ENCODE measurements at places on chromosomes 16 and 17.

DNA sequence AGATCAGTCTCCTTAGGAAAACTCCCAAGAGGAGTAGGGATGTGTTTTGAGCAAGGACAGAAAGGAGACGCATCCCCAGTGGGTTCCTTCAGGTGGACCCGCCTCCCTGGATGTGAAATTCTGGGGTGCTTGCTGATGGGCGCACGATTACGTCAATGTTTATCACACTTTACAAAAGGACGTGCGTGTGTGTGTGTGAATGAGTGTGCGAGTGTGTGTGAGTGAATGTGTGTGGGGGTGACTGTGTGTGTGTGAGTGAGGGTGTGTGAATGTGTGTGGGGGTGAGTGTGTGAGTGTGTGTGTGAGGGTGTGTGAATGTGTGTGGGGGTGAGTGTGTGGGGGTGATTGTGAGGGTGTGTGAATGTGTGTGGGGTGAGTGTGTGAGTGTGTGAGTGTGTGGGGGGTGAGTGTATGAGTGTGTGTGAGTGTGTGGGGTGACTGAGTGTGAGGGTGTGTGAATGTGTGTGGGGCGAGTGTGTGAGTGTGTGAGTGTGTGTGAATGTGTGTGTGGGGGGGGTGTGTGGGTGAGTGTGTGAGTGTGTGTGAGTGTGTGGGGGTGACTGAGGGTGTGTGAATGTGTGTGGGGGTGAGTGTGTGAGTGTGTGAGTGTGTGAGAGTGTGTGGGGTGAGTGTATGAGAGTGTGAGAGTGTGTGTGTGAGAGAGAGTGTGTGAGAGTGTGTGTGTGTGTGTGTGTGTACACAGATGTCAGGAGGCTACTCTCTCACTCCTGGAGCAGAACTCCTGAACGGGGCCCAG lies 4.1 kb upstream of the TRARG1 start:
- DNase-seq, result no peak

DNA sequence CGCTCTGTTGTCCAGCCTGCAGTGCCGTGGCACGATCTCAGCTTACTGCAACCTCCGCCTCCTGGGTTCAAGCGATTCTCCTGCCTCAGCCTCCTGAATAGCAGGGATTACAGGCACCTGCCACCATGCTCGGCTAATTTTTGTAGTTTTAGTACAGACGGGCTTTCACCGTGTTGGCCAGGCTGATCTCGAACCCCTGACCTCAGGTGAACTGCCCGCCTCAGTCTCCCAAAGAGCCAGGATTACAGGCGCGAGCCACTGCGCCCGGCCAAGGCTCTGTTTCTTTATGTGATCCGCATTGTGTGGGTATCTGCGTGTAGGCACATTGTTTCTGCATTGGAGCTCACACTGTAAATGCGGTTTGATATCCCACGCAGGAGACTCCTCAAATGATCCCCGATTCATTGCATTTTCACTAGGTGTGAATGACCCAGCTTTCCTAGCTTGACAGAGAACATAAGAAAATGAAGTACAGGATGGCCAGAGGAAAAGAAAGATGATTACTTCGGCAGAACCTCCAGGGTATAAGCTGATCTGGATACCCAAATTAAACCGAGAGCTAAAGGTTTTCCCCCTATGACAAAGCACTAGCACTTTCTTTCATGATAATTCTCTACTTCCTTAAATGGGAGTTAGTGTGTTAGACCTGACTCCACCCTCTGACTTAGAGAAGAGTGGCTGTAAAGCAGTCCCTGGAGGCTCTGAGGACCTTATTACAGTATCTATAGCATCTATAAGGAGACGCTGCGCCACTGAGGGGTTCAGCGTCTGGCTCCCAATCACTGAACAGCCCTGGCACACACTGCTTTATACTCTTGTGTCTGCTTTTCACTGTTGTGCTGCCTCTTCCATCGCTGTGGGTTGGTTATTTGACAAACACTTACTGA lies 17.3 kb downstream of the COTL1 start:
- no peak for DNase-seq

DNA sequence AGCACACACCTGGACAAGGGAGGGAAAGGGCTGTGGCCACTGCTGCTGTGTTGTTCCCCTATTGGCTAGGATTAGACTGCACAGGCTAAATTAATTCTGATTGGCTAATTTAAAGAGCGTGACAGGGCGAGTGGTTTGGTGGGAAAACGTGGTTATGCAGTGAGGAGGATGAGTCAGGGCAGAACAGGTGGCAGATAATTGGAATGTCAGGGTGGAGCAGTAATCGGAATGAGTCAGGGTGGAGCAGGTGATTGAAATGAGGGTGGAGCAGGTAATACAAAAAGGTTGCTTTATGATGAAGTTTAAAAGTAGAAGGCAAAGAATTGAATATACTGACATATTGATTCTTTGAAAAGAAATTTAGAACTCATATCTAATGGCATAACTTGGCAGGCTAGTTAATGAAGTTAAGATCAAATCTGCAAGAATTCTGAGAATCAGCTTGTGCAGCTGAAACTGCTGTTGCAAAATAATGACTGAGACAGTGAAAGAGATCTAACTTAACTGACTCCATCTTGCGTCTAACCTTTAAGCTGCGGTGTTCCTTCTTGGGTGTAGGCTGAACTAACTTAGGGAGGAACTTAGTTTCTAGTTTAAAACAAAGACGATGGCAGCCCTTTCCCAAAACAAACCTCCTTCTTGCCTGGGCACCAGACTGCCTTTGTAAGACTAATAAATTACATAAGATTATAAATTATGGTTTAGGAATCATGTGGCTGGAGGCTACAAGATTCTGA lies 174.3 kb downstream of the UTP18 start:
- DNase-seq, result no peak

- peak; percentile 62 for DNase-seq
These were observed 62.0 kb upstream of the CRHR1 start for GRCh38 chr17:45722161-45722560.

- no peak for DNase-seq
These were observed 2.1 kb downstream of the CFAP20 start for GRCh38 chr16:58127033-58127556.

DNA sequence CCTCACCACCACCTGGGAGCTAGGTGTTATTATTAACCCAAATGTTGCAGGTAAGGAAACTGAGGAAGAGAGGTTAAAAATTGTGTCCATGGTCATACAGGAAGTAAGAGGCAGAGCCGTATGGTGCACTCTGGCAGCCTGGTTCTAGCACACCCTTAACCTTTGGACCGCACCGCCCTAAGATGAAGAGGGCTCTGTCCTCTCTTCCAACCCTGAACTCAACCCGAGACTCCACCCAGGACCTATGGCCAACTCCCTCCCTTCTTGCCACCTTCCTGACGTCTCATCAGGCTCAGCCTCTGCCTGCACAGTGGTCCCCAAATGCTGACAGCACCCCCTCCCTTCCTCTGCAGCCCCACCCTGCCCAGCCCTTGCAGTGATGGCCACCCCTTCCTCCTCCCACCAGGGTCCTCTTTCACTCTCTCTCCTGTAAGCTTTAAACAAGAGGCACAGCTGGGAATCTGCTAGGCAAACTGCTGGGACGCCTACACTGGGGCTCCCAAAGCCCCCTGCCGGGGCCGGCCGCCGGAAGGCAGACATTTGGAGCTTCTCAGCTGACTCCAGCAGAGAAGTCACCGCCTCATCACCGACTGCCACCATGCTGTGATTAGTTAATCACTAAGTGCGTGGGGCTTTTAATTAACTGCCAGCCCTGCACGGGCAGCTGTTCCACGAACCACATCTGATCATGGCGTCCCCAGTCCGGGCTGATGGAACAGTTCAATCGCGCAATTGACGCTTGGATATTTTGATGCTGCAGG lies 16.7 kb upstream of the C16orf78 start:
- DNase-seq, result no peak

GRCh38 chr16:77399066-77399465 lies 35.8 kb downstream of the ADAMTS18 start:
- no peak for DNase-seq

- DNase-seq, result no peak
These were observed 46.5 kb downstream of the MAP1LC3B start for GRCh38 chr16:87438611-87438985.

DNA sequence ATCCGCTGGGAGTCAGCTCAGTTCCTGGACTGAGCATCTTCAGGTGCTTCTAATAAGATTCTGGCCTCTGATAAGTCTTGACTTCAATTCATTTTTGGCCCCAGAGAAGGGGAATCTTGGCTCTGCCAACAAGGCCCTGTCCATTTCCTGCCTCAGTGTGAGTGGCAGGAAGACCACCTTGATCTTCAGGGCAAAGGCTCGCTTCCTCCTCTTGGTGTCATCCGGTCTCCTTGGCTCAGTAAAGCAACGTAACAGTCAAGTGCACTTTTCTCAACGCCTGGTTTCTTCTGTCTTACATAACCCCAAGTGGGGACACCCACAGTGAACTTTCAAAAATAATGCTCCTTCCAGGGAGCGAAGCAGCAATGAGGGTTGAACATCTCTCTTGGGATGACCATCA lies 169.8 kb downstream of the PRKCB start:
- DNase-seq, result no peak

DNA sequence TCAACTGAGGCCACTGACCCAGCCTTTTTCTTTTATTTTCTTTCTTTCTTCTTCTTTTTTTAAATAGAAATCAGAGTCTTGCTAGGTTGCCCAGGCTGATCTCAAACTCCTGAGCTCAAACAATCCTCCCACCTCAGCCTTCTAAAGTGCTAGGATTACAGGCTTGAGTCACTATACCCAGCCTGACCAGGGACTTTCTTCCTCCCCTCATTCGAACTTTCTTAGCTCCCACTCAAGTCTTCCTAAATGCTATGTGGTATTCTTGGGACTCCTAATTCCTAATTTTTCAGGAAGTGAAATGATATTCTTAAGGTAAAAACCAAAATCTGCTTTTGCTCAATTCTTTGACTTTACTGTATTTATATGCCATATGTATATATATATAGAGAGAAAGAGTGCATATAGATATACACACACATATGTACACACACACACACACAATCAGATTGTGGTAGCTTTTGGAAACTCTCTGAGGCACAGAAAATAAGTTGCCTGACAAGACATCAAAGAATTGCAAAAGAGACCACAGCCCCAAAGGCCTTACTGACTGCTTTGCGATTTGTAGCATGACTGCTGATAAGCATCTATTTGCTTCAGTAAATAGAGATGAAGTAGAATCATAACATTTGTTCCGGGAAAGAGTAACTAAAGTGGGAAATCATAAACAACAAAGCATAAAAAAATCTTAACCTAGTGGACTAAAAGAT lies 9.5 kb upstream of the AMZ2 start:
- no peak for DNase-seq

- no peak for DNase-seq
These were observed 339.4 kb downstream of the CDH11 start for GRCh38 chr16:64782484-64782883.

DNA sequence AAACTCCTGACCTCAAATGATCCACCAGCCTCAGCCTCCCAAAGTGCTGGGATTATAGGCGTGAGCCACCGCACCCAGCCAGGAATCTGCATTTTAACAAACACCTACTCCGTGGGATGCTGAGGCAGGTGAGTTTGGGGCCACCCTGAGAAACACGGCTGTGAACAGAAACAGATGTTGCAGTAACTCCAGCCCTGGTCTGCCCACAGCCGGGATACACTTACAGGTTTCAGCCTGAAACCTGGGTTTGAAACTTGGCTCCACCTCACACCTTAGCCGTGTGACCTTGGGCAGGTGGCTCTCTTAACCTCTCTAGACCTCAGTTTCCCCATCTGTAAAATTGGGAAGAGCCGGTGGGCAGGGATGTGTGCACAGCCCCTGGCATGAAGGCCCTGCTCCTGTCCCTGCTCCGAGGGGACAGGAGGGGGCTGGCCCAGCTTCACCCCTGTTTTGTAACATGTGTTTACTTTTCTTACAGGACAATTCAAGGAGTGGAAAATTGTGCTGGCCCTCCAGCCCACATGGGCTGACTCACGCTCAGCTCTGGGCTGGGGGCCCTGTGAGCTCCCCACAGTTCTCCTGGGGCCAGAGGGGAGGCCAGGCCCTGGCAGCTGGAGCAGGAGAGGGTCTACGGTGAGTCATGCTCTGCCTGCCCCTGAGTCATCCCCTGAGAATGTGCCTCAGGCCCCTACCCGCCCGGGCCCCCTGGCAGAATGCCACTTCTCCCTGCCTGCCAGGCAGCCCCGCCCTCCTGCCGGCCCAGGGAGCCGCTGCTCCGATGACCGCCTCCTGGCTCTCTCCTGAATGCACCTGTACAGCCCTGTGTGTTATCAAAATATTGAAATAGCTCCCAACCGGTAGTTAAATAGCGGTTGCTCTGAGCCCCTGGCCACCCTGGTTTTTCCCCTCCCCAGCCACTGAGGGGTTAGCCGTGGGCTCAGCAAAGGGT lies 7.7 kb upstream of the PPL start:
- peak; percentile 99 for DNase-seq

DNA sequence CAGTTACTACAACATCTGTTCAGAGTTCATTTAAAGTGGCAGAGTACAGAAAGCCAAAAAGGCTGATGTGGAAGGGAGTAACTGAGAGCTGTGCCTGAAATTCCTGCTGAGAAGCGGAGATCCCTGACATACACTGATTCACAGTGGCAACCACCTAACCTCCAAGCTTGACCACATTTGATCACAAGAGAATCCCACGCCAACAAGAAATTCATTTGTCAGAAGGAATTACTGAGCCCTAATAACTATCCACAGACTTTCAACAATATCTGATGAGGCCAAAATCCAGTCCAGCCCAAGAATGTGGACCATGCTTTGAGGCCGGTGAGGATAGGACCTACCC lies 168.5 kb upstream of the RPH3AL start:
- DNase-seq, result no peak

- no peak for DNase-seq
These were observed 100.5 kb downstream of the SMG6 start for GRCh38 chr17:2202996-2203575.

- no peak for DNase-seq
These were observed 544.5 kb downstream of the NPIPA7 start for GRCh38 chr16:16923479-16923878.

DNA sequence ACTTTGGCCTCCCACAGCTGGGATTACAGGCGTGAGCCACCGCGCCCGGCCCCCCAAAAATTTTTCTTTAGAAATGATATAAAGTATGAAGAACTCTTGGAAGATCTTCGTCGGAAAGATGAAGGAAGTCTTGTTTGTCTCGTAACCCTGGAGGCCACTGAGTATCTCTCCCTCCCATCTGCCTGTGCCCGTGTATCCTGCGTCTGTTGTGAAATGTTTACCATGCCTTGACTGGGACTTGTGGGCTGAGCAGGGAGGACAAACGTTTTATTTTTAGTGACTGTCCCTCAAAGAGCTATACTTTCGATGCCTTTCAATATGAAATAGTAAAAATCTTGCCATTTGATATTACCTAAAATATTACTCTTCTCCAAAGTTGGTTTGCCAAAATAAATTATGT lies 121.2 kb downstream of the RPTOR start:
- DNase-seq, result no peak

DNA sequence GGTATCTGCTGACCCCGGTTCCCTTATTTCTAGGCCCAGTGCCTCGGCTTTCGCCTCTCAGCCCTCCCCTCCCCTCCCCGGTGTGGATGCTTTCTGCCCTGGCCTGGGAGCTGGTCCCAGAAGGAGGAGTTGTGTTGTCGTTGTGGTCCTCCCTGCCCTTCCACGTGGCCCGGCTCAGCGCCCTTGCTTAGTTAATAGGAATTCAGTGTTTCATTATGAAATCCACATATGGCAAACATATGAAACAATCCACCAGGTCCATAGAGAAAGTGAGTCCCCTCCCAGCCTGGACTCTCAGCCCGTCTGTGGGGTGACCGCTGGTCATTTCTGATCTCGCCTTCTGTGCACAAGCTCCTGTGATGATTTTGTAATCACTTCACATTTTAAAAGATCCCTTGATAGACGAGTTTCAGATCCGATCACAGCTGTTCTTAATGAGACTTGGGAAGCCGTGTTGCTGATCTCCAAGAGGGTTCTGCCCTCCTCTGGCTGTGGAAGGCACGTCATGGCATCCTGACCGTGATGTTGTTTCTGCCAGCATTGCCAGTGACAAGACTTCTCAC lies 112.1 kb downstream of the BANP start:
- DNase-seq, result peak; percentile 13

- no peak for DNase-seq
These were observed 23.8 kb downstream of the CLTC start for GRCh38 chr17:59643159-59644140.

Measured in thyroid gland (tissue), 4 donors.